ENCODE measurements at places on chromosomes 6 and 20. TPM values are rescaled to one million over a fixed set of nuclear protein-coding genes. Genes with fewer than 3 reads are reported as not detected.

Gene SLC35D3
- not detected for total RNA-seq

DNA sequence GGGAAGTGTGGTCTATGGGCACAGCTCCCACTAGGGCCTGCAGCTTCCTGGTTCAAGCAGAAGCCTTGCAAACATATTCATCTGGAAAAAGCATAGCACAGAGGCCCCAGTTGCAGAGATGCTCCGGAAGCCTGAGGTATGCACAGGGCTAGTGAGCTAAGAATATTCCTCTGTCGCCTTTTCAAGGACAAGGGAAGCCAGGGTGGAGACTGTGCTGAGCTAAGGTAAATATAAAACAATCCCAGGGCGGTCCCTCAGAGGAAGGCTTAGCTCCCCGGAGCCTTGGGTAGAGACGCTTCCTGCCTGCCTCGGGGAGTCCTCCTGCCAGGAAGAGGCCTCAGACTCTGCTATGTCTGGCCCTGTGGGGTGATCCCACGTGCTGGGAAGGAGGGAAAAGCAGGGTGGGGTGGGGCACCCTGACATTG is 134.8 kb upstream of the FOXA2 start:
- DNase-seq: no peak

GRCh38 chr6:80251321-80251720 is 144.8 kb downstream of the BCKDHB start:
- no peak for DNase-seq

DNA sequence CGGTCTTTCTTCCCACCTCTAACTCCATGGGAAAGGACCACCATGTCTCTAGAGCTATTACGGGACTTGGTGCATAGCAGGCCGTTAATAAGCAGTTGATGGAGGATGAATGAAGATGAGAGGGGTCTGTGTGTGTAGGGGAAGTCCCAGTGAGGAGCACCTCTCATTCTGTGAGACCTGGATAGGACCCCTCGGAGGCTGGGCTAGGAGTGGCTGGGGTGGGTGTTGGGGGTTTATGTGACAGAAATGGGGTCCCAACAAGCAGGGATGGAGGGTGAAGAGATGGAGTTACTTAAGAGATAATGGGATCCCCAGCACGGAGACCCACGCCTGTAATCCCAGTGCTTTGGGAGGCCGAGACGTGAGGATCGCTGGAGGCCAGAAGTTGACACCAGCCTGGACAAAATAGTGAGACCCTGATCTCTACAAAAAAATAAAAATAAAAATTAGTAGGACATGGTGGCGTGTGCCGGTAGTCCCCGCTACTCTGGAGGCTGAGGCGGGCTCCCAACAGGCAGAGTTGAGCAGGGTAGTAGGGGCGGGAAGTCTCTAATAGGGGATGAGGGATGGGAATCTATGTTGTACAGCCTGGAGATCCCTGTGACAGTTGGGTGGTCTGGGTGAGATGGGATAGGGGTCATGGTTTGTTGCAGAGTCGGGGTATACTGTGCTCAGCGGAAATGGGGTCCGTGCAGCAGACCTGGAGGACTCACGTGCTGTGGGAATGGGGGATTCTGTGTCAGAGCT is 677 bp upstream of the ZNF341 start:
- DNase-seq: no peak

- no peak for DNase-seq
These were observed 44.8 kb downstream of the AGPAT4 start for GRCh38 chr6:161228921-161229591.

DNA sequence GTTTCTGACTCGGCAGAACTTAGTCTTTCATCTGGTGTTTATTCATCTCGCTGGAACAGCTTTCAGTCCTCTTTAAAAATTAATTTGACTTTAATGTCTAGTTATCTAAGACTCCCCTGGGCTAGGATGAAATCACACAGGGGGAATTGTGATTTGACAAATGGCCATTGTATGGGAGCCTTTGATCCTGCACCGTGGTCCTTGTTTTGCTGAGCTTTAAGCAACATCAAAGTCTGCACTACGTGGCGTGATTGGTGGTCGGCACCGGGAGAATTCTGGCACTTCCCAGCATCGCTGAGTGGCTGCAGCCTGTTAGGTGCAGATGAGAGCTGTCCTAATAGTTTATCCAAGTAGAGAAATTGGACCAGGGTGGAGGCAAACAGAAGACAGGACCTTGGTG is 146.9 kb downstream of the TBC1D7 start:
- DNase-seq: no peak

- no peak for DNase-seq
These were observed 86.3 kb downstream of the SNX5 start for GRCh38 chr20:17882065-17882833.

Measured in Calu3 (cell line).